BE2C (cell line): ENCODE measurements at places on chromosomes 16 and 17.

GRCh38 chr17:73379826-73380225, 68.0 kb upstream of the CDC42EP4 start:
- no peak for DNase-seq

- DNase-seq, result peak; percentile 48
These were observed 335.2 kb downstream of the SEC14L1 start for GRCh38 chr17:77476006-77476405.

DNA sequence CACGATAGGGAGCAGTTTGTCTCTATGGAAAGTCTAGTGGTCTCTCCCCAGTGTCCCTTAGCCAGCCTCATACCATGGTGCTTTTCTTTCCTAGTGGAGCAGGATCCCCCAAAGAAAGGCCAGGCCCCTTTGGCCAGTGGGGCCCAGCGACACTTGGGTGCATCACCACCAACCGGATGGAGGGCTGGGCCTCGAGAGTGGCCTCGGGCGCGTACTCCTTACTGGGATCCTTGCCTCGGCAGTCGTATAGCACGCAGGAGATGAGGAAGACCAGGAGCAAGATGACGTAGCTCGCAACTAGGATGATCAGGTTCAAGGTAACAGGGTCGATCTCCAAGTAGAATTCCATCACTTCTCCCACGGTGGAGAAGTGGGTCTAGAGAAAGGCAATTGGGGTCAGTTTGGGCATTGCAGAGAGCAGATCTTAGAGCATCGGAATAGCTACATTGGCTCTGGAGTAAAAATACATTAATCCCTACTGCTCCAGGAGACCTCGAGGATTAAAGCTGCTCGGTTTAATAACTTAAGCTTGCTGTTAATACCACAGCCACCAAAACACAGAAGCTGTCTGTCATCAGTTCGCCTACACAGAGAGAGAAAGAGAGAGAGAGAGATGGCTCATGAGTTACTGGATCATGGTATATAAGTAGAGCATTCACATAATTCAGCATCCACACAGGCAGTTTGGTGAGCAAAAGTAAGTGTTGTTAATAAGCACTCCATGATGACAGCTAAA, at the start of gene SMIM36:
TSS of gene SMIM36 (minus strand) at position 467 of the 736 bp plus-strand sequence.
- DNase-seq, result no peak

DNA sequence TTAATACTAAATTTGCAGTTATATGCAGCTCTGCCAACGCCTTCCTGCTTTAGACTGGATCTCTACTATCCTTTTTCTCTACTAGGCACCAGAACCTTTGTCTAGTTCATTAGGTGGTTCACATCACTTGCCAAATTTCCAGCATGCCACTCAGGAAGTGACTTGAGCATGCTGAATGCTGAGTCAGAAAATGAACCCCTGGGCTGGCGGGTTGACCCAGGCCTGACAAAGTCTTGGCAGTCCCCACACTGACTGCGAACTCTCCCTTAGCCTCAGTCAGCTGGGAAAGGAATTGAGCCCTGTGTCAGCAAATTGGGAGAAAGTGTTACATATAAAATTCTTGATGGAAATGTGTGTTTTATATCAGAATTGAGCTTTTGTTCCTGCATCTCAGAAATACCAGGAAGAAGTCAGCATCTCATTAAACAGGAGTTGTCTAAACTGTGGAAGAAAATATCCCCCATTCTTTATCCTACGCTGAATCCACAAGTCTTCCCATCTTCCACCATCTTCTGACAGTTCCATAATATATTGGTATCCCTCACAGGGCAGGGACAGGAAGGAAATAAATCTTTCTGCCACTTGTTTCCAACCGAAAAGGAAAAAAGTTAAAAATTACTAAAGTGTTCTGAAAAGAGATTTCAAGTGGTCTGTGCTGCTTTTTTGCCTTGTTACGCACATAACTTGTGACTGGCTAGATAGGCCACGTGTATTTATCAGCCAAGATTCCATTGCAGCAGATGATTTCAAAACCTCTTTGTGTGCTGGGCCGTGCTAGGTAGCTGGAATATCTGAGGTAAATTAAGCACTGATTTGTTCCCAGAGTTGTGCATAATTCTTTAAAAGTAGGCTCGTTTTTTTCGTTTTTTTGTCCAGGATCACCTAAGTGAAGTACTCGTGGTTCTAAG, 16.7 kb upstream of the SLC12A3 start:
- no peak for DNase-seq

DNA sequence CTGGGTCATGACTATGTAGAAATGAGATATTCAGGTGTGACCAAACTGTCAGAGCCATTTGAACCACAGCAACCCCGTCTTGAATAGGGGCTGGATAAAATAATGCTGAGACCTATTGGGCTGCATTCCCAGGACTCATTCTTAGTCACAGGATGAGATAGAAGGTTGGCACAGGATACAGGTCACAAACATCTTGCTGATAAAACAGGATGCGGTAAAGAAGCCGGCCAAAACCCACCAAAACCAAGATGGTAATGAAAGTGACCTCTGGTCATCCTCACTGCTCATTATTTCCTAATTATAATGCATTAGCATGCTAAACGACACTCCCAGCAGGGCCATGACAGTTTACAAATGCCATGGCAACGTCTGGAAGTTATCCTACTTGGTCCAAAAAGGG, 545.5 kb downstream of the TMEM114 start:
- no peak for DNase-seq

DNA sequence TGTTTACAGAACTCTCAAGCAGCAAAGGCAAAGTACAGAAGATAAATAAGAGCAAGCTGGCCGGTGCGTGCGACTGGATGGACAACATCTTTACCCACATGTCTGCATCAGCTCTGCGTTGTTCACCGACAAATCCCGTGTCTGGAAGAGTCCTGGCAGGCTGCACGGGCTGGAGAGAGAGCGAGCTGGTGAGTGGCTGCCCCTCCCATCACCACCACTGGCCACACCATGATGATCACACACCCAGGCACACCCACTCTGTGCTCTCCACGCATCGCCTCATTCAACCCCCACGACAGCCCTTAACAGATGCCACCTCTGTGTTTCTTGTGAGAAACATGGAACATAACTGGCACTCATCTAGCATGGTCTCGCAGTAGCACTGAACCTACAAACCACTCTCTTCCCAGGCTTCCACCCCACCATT, 59.2 kb downstream of the ANKRD11 start:
- DNase-seq, result no peak

DNA sequence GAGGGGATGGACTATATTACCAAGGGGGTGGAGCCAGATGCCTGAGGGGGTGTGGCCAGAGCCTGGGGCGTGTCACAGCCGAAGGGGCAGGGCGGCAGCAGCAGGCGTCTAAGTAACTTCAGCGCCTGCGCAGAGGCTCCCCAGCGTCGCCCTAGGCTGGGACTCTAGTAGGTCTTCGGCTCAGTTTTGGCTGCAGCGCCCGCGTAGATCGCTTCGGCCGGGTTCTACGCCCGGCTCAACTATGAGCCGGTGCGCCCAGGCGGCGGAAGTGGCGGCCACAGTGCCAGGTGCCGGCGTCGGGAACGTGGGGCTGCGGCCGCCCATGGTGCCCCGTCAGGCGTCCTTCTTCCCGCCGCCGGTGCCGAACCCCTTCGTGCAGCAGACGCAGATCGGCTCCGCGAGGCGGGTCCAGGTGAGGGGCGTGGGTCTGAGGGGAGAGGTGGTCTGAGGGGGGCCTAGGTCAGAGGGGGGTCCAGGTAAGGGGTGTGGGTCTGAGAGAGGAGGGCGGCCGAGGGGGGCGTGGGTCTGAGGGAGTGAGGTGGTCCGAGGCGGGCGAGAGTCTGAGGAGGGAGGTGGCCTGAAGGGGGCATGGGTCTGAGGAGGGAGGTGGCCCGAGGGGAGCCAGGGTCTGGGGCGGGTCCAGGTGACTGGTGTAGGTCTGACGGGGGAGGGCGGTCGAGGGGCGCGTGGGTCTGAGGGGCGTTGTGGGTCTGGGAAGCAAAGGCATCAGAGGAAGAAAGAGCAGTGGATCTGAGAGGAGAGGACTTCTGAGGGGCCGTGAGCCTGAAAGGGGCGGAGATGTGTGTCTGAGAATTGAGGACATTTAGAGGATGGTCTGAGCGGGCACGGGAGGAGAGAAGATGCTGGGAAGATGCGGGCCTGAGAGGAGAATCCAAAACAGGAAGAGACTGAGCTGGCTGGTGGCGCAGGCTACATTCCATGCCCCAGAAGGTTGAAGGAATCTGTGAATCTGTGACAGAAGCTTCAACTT, at the start of gene LPCAT2:
TSS of gene LPCAT2 (plus strand) at position 132 of the 991 bp plus-strand sequence. CDS start at position 242, 110 bp downstream.
- DNase-seq, result peak; percentile 96

GRCh38 chr16:67966549-67967182, 1.8 kb downstream of the SLC12A4 start:
- DNase-seq, result no peak

- DNase-seq, result no peak
These were observed 472 bp downstream of the GALNS start for GRCh38 chr16:88856122-88856827.

DNA sequence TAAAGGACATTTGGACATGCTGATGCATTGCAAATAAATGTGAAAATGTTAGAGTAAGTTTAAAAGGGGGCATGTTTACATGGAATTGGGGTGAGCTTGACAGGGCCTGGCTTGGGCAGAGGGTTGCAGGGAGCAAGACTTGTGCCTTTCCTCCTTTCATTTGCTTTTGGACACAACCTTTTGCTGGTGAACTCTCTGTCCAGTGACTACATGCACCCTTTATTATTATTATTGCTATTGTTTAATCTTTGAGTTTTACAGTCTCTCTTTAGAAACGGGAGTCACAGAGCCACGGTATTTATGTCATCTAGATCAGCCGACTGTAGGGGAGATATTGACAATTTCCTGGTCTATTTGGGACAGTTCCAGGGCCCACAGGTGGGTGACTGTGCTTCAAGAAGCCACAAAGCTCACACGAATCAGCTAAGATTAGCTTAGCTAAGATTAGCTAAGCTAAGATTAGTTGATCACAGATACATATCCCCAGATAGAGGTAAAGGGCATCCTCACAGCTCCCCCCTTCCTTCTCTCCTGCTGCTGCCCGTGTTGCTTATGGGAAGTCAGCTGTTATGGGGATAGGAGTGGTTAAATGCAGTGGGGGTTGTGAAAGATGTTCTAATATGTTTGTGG, 28.9 kb upstream of the ETV4 start:
- DNase-seq, result no peak

GRCh38 chr16:54199487-54200160, 87.0 kb downstream of the IRX3 start:
- DNase-seq, result no peak

- no peak for DNase-seq
These were observed 69.9 kb upstream of the CNTNAP4 start for GRCh38 chr16:76207270-76207669.

DNA sequence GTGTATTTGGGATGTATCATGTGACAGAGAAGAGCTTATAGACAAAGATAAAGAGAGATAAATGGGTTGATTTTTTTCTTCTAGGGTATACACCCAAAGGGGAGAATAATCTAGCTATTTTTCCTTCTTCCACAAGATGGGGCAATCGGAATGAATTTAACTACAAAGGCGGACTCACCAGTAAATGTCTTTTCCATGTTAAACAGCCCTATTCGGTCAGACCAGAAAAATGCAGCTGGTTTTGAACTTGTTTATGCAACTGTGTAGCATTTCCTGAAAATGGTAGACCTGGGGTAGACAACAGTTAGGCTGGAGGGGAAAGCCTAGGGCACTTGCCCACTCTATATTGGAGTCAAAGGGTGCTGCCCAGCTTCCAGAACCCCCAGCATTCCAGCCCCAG, 477.1 kb downstream of the TOX3 start:
- DNase-seq, result no peak

- DNase-seq, result no peak
These were observed 7.9 kb downstream of the CLUAP1 start for GRCh38 chr16:3508736-3509135.

- DNase-seq, result no peak
These were observed 1.9 kb downstream of the PFN1 start for GRCh38 chr17:4946312-4946976.

GRCh38 chr17:70232466-70232865, 63.1 kb downstream of the KCNJ2 start:
- no peak for DNase-seq

GRCh38 chr16:15594711-15595320, 48.1 kb downstream of the MARF1 start:
- DNase-seq, result no peak

GRCh38 chr17:64131606-64132270, 1.8 kb upstream of the ERN1 start:
- DNase-seq, result no peak

GRCh38 chr16:75109732-75110243, 6.8 kb downstream of the LDHD start:
- no peak for DNase-seq

- DNase-seq, result no peak
These were observed 20.4 kb downstream of the CASKIN1 start for GRCh38 chr16:2176047-2176446.

GRCh38 chr16:66713076-66713475, 16.5 kb upstream of the CMTM4 start:
- DNase-seq, result no peak

DNA sequence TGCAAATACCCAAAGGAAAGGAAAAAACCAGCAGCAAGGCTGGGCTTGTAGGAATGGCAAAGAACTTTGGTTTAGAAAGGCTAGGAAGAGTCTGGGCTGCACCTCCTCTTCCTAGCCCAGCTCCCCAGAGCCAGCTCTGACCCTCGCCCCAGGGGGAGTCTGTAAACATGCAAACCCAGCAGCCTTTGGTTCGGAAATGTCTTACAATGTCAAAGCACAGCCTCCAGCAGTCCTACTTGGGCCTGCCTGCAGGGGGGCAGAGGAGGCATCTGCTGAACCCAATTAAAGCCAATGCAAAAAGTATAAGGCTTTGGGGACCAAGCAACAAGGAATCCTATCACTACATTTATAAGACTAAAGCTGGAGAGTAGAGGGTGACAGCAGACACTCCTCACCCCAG, 5.0 kb upstream of the FTSJ3 start:
- DNase-seq, result no peak

- DNase-seq, result no peak
These were observed at the start of gene MT1M for GRCh38 chr16:56632156-56632847. Gene MT1M, plus strand, starts transcription at chr16:56632659. Its CDS starts 73 bp downstream, at chr16:56632732.

DNA sequence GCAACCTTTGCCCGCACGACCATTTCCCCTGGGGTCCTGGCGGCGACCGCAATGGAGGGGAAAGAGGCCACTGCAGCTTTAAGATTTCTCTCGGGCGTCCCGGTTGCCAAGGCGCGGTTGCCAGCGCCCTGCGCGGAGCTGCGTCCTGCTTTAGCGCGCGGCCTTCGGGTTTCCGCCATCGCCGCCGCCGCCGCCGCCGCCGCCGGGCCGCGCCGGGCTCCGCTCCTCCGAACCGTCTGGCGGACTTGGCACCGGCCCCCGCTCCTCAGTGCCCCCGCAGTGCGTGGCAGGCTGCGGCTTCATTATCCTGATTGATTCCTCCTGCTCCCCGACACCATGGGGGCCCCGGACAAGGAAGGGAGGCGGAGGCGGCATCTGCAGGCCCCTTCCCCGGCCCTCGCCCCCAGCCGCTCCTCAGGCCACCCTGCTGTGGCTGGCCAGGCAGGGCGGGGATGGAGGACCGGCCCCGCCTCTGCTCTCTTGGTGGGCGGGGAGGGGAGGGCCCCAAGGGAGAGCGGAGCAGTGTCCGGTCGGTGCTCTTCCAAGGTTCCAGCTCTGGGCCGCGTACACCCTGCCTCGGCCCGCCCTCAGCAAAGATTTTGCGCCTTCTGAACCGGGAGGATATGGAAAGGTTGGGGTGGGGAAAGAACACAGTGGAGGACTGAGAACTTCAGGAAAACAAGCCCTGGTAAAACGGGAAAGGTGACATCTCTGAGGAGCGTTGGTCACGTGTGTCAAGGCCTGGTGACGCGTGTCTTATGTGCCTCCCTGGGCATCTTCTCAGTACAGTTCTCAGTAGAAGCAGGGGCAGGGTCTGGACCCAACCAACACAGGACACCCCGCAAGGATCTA, 34.0 kb downstream of the NEUROD2 start:
- peak; percentile 79 for DNase-seq
